LHCN-M2 (cell line): ENCODE measurements at places on chromosomes 2 and 18. TPM values are rescaled to one million over a fixed set of nuclear protein-coding genes. Genes with fewer than 3 reads are reported as not detected.

- no peak for DNase-seq
Measured at GRCh38 chr2:64581777-64582539, 57.8 kb downstream of the AFTPH start.

DNA sequence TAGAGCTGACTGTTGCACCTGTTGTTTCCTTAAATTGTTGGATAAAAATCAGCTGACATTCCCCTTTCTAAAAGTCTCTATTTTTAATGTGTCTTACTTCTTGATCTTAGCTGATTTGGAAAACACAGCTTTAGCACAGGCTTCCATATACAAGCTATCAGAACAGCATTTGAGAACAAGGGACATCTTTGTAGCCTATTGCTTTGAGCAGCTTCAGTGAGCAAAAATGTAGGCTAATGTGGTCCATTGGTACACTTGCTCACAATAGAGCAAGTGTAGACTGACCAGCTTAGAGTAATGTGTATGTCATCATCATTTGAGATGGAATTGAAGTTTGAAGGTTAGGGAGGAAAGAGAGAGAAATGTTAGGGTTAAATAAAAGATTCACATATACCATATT, 7.0 kb downstream of the INPP1 start:
- DNase-seq, result no peak

DNA sequence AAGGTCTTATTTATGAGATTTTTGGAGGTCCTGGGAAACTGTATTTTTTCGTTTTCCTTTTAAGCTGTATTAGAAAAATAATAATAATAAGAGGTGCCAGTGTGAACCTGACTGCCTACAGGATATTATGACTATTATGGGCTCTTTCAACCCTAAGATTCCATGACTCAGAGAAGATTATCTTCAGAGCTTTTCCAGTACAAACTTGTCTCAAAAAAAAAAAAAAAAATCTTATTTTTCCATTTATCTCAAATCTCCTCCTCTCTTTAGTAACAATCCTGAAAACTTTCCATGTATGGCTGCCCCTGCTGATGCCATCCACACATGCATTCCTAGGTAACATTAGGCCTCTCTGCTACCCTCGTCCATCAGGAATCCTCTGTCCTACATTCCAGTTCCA, 36.7 kb upstream of the RPE start:
- no peak for DNase-seq

DNA sequence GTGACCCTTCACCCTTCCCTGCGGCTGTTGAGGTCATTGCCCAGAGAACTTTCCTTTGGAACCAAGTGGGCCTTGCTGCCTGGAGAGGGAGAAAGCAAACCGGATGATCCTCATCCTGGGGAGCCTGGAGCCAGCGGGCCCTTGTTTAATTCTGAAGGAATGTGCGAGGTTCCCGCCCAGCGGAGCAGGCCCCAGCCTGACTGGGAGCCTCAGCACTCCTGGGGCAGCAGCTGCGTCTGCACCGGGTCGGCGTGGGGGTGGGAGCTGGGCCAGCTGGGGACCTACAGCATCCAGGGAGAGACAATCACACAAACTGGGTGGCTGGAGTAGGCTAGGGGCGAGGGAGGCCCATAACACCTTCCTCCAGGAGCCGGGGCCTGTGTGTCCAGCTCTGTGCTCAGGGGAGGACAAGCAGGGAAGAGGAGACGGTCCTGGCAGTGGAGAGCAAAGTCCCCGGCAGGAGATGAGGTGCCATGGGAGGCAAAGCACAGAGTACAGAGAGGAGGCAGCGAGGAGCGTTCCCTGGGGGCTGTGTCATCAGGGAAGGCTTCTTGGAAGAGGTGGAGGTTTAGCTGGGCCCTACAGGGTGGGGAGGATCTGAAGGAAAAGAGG, 61.9 kb upstream of the HAAO start:
- peak; percentile 64 for DNase-seq

- no peak for DNase-seq
Measured at GRCh38 chr2:15119722-15120175, 441.4 kb downstream of the NBAS start.

DNA sequence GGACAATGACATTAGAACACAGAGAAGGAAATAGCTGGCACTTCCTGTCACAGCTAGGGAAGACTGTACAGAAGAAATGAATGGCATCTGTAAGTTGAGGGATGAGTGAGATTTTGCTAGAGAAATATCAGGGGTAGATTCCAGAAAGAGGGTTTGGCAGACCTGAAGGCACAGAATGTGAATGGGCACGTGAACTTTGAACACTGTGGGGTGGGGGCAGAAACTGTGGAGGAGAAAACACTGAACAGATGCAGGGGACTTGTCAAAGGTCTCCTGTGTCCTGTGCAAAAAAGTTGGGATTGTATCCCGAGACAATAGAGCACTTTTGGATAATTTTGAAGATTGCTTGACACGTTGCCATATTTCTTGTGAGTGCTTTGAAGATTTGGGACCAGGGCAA, 88.0 kb downstream of the PPP1R1C start:
- no peak for DNase-seq

GRCh38 chr2:102144128-102144527, 1.6 kb downstream of the IL1R1 start:
- DNase-seq, result no peak

DNA sequence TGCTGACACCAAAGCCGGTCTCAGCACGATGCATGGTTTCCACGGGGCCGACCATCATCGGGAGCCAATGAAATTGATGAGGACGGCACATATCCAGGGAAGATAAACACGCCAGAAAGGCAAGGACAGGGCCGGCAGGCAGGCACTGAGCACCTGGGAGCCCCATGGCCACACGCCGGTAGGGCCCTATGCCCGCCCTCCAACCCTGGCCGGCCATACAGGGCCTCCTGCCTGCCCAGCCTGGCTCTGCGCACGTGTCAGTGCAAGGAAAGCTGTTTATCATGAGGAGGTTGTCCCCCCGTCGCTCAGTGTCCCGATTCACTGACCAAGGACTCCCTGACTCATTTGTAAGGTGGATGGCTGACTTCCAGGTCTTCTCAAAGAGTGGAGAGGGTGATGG, 237.5 kb downstream of the GLI2 start:
- DNase-seq, result no peak

GRCh38 chr18:13288509-13289133, 70.1 kb downstream of the LDLRAD4 start:
- DNase-seq, result no peak

GRCh38 chr2:241652722-241653121, 15.2 kb downstream of the ATG4B start:
- DNase-seq, result no peak

DNA sequence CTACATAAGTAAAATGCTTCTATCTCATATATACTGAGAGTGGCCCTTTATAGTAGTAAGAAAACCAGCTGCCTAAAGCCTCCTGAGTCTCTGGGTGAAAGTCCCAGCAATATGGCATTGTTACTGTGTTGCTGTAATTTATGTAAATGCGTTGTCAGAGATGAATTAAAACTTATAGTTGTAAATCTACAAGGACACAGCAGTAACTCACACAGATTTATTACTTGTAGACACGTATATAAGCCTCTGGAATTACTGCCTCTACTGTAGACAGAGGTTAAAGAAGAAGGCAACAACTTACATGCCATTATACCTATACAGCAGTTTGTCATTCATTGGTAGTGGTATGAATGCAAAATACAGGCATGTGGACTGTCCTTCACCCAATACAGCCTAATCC, 169.1 kb upstream of the BOD1L2 start:
- DNase-seq, result no peak

GRCh38 chr2:102387763-102388546, 32.4 kb downstream of the IL18R1 start:
- no peak for DNase-seq

- no peak for DNase-seq
Measured at GRCh38 chr18:68234676-68235075, 480.2 kb downstream of the TMX3 start.

DNA sequence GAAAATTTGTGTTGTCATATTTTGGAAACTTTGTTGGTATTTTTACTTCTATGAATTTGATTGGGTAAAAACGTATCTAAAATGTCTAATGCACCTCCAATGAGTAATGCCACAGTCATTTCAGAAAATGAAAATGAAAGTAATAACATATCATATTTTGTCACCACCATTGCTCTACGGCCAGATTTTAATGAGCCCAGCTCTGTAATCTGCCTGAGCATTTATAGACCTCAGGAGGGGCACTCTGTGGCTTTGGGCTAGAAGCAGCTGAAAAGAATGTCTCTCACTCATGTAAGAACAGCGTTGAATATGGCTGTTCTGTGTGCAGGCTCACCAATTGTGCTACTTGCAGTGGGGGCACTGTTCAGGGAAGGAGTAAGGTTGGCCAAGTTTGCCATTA, 32.7 kb upstream of the ABCA12 start:
- peak; percentile 67 for DNase-seq

GRCh38 chr2:6952101-6952500, 34.9 kb downstream of the RNF144A start:
- no peak for DNase-seq

DNA sequence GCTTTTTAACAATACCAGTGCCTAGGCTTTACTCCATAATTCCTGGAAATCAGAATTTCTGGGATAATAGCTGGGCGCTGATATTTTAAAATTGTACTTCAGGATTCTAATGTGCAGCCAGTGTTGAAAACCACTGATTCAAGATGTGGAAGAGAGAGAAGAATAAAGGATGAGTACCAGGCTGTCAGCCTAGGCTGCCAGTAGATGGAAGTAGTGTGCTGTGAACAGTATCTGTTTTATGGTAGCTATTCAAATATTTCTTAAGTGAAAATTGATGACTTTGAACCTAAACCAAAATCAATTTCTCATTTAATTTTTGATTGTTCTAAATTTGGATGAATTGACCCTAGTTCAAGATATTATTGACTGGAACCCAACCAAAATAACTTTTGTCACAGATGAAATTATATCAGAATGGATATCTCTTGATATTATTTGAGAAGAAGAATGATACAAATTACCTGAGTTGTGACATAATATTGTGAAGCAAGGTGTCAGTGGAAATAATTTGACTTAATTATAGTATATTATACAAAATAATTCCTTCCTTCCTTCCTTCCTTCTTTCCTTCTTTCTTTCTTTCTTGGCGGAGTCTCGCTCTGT, 88.0 kb downstream of the COMMD1 start:
- DNase-seq, result peak; percentile 44

GRCh38 chr2:235051436-235052260, 99.8 kb downstream of the SH3BP4 start:
- peak; percentile 43 for DNase-seq

DNA sequence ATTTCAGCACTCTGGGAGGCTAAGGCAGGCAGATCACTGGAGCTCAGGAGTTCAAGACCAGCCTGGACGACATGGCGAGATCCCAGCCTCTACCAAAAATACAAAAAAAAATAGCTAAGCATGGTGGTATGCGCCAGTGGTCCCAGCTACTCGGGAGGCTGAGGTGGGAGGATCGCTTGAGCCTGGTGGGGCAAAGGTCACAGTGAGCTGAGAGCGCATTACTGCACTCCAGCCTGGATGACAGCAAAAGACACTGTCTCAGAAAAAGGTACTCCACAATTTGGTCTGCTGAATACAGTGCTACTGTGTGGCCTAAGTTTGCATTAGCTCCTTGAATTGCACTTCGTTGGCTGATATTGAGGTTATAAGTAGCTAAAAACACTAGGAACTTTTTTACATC, 97.9 kb downstream of the FEZ2 start:
- no peak for DNase-seq

DNA sequence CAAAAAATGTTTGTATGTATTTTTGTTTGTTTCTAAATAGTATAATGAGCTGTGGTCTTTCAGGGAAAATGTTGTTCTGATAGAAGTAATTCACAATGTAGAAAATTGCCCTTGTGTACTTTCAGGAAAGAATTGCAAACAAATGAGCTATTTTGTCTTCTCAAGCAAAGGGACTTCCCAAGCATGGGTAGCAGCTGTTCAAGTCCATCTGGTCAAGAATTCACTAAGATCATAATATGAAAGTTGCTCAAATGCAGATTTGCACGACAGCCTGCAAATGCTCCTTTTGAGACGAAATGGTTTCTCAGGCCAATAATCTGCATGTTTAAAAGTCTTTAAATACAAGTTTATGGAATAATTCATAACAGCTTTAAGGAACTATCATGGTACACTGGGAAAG, 51.9 kb upstream of the HNMT start:
- peak; percentile 85 for DNase-seq

DNA sequence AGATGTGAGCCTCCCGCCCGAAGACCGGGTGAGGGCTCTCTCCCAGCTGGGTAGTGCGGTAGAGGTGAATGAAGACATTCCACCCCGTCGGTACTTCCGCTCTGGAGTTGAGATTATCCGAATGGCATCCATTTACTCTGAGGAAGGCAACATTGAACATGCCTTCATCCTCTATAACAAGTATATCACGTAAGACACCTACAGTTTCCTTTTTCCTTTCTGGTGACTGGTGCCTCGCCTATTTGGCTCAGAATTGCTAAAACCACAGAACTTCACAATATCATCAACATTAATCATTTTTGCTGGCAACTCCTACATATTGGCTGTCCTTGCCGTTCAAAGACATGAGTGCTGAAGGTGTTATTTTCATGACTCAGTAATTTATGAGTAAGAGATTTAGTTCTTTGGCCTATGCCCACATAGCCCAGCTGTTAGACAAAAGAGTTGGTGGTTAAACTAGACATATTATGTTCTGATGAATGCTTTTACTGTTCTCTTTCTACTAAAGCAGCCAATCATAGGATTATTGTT, 2.2 kb downstream of the STAMBP start:
- DNase-seq, result peak; percentile 95

GRCh38 chr2:232925153-232925820, 55.2 kb downstream of the SNORC start:
- DNase-seq, result peak; percentile 45

GRCh38 chr2:67808112-67808511, 254.7 kb downstream of the C1D start:
- DNase-seq, result no peak

GRCh38 chr2:206219957-206220356, 54.5 kb upstream of the ZDBF2 start:
- DNase-seq, result no peak

DNA sequence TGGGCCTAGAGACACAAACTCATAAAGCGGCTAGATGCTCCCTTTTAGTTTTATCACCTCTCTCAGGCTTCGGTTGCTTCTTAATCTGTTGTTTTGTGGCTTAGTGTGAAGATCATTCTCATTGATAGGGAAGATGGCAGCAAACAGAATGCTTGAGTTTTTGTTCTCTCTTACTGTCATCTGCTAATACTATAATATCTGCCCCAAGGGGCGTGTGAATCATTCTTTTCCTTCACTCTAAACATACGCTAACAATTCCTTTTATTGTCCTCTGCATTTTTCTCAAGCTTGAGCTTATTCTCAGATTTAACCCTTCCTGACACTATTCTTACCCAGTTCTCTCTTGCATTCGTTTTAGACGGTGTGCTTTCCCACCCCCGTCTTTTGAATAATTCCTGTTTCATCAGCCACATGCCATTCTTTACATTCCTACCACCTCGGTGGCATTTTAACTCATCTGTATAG, 323.9 kb upstream of the NRP2 start:
- no peak for DNase-seq

ABCA12 gene
- 0.19 and 0.52 TPM in 2 replicates for total RNA-seq

METTL4 gene
- 10.2 and 10.3 TPM in 2 replicates for total RNA-seq

C2orf76 gene
- total RNA-seq, result 7.0 and 15.5 TPM in 2 replicates

ST8SIA5 gene
- 1.2 and 2.8 TPM in 2 replicates for total RNA-seq

GAL3ST2 gene
- not detected in 2 replicates for total RNA-seq

AFF3 gene
- under 0.01 TPM in 1 of 2 replicates, not detected in the other for total RNA-seq

ITGA4 gene
- 18.9 and 19.2 TPM in 2 replicates for total RNA-seq

VWA3B gene
- not detected in 2 replicates for total RNA-seq

IL1B gene
- 0.06 and 0.86 TPM in 2 replicates for total RNA-seq
